Articular chondrocyte of knee joint (primary cell): ENCODE measurements at places on chromosomes 1 and 21. TPM values are rescaled to one million over a fixed set of nuclear protein-coding genes. Genes with fewer than 3 reads are reported as not detected.

Gene SPRR2E
- not detected in 2 replicates for total RNA-seq

Gene IVL
- 0.11 TPM in 1 of 2 replicates, not detected in the other for total RNA-seq

Gene CFAP74
- not detected in 2 replicates for total RNA-seq

Gene TRIM33
- 33.4 and 39.2 TPM in 2 replicates for total RNA-seq

Gene ALX3
- 0.22 TPM in 1 of 2 replicates, not detected in the other for total RNA-seq

Gene FCMR
- total RNA-seq, result 0.65 TPM in 1 of 2 replicates, not detected in the other
